ENCODE measurements at places on chromosomes 5 and 9.
A peak's percentile ranks its signal among the peaks of the same experiment; 100 is the strongest.

DNA sequence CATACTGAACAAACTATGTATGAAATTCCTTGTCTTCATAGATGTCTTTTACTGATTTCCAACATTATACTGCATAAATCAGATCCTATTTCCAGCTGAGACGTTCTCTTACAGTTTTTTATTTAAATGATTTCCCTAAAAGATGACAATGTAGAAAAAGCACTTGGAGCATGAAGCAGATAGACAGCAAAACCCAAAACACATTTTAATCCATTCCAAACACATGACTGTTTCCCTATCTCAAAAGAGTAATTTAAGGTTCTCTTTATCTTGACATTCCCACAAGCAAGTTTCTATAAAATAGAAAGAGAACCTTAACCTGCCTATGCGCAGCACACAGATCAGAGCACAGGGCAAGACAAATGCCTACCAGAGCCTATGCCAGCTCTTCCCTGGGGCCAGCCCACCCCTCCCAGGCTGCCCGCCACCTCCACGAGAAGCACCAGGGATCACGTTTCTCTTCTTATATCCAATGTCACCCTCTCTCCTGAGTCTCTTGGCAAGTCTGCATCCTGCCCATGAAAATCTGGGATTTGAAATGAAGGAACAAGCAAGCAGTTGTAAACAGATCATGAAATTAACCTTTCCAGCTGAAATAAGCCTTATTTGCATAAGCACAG is 52.4 kb downstream of the RETREG1 start:
- DNase-seq: no peak

GRCh38 chr5:95791751-95792150 is 30.8 kb downstream of the GLRX start:
- no peak for DNase-seq

GRCh38 chr9:34001298-34001697 is 47.4 kb downstream of the UBAP2 start:
- DNase-seq: no peak

DNA sequence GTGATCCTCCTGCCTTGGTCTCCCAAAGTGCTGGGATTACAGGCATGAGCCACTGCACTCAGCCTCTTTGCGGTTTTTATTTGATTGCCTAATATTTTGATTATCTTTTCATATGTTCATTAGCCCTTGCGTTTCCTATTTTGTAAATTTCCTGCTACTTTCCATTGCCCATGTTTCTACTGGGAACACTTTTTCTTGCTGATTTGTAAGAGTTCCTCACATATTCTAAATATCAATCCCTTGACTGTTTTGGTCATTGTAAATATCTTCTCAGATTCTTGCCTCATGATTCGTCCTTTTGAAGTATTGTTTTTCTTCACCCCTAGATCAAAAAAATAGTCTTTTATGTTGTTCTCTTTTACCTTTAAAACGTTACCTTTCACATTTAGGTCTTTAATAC is 37.9 kb upstream of the TTC1 start:
- no peak for DNase-seq

DNA sequence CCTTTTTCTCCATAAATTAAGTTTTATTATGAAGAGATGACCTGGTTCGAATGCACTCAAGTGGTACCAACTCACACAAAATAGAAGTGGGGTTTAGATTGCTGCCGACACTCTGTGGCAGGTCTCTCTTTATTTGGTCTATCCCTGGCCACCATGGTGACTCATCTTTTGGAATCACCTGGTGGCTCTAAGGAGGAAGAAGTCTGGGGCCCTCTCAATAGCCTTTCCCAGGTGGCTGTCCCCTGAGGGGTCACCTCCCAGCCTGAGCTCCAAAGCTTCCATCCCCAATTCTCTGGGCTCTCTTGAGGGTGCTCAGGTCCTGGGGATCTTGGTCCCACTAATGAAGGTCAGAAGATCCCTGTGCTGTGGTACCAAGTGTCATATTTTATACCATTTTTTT is 136.8 kb downstream of the MVB12B start:
- DNase-seq: no peak

DNA sequence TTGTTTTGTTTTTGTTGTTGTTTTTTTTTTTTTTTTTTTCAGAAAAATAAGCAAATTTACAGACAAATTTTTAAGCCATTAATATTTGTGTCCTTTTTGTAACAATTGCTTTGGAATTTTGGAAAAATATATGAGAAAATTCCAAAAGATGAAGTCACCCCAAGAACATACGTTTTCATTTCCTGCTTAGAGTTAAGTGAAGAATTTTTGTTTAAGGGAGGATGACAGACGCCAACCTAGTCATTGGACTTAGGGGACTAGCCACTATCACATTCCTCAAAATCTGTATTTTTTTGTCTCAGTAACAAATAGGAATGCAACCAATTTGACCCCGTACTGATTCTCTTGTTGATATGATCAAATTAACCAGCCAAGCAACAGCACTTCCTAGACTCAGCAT is 433.9 kb upstream of the SLC30A5 start:
- no peak for DNase-seq

DNA sequence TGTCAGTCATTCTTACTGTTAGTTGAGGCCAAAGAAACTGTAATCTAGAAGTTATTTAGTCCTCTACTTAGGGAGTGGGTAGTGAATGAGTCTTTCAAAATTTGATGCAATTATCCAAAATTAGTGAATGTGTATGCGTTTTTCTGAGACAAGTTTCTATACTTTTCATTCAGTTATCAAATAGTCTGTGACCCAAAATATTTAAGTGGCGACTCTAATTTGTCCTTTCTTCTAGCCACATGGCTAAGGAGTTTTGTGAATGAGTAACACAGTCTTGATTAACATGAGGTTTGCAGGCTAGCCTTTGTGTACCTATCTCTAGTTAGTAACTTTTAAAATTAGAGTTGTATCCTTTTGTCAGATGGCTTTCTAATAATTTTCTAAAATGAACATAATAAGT is 45.6 kb downstream of the COMMD10 start:
- no peak for DNase-seq

GRCh38 chr9:34592895-34593601 is 3.5 kb upstream of the CNTFR start:
- no peak for DNase-seq

DNA sequence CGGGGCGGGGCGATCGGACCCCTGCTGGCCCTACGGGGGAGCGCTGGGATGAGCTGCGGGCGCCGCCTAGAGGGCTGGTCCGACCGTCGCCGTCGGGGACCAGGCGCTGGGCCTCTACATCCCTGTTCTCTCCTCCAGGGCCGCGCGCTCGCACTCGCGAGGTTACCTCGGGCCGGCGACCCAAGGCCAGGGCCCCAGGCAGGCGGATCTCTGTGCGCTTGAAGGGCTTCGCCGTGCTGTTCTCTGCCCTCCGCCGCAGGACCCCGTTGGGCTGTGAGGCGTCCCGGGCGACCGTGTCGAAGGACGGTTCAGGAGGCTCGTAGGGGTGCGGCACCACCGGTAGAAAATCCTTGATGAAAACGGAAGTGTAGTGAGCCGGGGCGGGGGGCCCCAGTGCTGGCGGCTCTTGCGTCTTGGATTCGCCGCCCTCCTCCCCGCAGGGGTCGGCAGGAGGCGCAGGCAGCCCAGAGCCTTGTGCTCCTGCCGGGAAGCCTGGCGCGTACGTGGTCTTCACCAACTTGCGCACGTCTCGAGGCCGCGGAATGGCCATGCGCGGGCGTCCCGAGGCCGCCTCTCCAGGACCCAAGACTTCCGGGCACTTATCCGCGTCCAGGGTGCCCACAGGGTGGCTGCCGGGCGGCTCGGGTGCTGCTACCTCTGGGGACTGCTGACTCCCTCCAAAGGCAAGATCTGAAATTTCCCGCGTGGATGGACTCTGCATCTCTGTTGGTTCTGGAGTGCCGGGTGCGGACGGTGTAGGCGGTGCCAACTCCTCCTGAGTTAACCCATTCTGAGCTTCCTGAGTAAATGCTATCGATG is 2.0 kb downstream of the PROB1 start:
- peak; percentile 82 for DNase-seq

- no peak for DNase-seq
Observed at GRCh38 chr9:10875752-10876151, 262.9 kb upstream of the PTPRD start.

DNA sequence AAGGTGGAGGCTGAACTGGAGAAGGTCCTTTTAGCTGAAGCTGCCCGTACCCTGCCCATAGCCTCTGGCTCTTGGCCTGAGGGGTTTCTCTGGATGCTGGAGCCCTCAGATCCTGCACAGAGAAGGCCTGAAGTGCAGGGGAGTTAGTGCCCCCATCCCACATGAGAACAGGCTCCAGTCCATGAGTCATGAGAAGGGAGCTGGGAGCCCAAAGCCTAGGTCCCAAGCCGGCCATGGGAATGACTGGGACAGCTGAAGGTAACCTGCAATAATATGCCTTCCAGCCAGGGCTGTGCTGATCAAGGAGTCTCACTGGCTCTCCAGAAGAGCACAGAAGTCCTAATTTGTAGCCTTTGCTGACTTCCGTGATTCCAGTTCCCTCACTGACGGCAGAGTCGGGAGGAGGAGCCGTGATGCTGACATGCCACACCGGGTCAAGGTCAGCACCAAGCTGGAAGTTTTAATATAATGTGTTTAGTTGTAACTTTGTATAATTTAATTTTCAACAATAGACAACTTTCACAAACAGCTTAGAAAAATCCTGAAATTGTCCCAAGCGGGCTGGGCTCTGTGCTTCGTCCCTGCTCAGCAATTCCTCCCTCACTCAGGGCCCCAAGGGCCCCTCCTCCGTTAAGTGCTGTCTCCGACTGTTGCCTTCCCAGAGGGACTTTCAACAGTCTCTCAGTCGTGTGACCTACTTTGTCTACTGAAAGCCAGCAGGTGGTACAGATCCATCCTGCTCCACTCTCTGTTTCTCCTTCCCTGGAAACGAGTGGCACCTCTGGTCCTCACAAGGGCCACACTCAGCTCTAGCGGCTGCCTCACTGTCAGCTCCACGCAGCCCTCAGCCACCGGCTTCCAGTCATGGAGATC is 387.8 kb downstream of the GADD45G start:
- no peak for DNase-seq

DNA sequence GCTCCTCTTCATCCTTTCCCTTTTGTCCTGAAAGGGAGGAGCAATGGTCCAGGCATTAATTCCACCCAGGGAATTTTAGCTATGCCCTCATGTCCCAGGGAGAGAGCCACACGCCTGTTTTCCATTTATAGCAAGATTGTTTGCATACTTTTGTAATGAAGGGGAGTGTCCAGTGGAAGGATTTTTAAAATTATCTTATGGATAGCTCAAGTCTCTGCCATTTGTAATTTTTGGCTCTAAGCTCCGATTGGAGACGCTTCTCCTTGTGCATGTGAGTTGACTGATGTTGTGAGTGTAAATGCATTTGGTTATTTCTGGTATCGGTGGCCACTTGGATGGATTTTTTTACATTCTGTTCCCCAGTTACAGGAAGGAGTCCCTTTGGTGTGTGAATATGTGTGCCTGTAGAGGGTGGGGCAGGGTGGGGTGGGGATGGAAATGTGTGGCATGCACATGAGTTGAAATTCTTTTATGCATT is 7.2 kb upstream of the RPL26L1 start:
- DNase-seq: no peak

DNA sequence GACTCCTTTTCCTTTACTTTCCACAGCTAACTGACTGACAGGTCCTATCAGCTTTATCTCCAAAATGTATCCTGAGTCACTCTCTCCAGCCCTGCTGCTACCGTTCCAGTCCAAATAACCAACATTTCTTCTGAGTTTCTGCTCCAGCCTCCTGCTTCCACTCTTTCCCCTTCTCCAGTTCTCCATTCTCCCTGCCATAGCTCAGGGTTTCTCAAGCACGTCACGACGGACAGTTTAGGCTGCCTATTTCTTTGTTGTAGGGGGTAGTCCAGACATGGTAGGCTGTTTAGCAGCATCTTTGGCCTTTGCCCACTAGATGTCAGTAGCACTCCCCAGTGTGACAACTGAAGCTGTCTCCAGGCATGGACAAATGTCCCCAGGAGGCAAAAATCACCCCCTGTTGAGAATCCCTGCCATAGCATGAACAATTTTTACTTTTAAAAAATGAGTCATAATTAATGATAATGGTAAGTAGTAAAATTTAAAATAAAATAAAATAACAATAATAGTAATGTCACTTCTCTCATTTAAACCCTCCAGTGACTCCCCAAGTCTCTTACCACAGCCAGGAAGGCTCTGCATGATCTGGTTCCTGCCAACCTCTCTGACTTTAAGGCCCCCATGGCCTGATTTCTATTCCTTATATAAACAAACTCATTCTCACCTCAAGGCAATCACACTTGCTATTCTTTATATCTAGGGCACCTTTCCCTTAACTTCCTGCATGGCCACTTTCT is 105.4 kb upstream of the FER start:
- DNase-seq: peak; percentile 62

DNA sequence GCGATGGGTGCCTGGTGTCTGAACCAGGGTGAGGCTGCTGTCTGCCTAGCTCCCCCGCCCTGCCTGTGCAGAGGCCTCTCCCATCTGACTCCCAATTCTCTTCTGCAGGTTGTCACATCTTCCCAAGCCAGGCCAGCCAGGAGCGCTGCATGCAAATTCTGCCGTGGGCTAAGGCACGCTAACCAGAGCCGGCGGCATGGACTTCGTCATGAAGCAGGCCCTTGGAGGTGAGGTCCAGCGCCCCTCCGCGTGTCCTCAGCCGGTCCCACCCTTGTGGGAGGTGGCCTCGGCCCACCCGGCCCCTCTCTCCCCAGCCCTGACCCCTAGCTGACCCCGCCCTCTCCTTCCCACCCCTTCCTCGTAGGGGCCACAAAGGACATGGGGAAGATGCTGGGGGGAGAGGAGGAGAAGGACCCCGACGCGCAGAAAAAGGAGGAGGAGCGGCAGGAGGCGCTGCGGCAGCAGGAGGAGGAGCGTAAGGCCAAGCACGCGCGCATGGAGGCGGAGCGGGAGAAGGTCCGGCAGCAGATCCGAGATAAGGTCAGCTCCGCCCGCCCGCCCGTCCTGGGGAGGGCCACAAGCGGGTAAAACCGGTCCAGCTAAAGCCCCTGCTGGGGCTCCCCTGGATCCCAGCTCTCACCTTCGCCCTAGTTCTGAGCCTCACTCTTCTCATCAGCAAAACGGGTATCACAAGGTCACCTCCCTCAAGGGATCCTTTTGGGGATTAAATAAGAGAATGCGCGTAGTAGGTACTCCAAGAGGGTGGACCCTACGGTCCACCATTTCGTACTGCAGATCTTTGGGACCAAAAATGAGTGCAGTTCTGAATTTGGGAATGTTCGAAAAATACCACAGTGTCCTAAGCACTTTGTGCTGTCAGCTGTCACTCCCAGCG is 7.4 kb downstream of the CPLX2 start:
- no peak for DNase-seq

DNA sequence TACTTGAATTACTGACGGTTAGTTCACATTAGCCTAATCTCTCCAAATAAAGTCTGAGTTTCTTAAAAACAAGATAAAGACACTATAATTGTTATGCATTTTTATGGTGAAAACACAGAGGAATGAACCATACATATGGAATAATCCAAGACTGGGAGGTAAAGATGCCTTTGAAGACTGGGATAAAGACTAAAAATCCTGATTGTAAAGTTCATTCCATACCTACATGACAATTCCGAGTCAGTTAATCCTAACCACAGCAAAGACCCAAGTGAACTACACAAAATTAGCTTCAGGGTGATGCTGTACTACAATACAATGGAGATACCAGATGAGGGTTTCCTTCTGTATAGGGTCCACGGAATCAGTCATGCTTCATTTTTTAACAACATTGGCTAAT is 6.3 kb downstream of the AP3B1 start:
- no peak for DNase-seq

GRCh38 chr5:174283211-174284005 is 237.9 kb downstream of the NSG2 start:
- no peak for DNase-seq

GRCh38 chr5:66788556-66788955 is 192.4 kb downstream of the MAST4 start:
- no peak for DNase-seq
